ENCODE measurements at places on chromosomes 1 and 21.
A peak's percentile ranks its signal among the peaks of the same experiment; 100 is the strongest.

GRCh38 chr1:76690766-76691165 is 176.5 kb upstream of the ST6GALNAC5 start:
- DNase-seq: peak; percentile 44

- no peak for DNase-seq
Measured at GRCh38 chr21:43855955-43856354, 9.1 kb upstream of the AGPAT3 start.

DNA sequence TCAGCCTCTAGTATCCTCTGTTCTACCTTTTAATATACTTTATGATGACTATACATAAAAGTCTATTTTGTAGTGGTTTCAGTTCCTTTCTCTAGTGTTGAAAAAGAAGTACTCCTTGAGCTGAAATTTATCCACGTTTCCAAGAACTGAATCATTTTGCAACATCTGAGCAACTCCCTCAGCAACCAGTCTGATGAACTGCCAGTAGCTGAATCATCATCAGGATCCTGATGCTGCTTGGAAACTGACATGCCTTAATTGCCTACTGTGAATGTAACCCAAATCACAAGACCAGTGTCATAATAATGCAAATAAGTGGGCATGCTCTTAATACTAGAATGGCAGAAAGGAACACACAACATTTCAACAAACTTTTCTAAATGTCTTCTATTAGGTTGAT is 103.3 kb downstream of the CYYR1 start:
- peak; percentile 85 for DNase-seq

- no peak for DNase-seq
Measured at GRCh38 chr1:207894704-207895103, 16.2 kb downstream of the CD34 start.

- peak; percentile 81 for DNase-seq
Measured at GRCh38 chr1:41041614-41042270, 20.2 kb upstream of the SLFNL1 start.

DNA sequence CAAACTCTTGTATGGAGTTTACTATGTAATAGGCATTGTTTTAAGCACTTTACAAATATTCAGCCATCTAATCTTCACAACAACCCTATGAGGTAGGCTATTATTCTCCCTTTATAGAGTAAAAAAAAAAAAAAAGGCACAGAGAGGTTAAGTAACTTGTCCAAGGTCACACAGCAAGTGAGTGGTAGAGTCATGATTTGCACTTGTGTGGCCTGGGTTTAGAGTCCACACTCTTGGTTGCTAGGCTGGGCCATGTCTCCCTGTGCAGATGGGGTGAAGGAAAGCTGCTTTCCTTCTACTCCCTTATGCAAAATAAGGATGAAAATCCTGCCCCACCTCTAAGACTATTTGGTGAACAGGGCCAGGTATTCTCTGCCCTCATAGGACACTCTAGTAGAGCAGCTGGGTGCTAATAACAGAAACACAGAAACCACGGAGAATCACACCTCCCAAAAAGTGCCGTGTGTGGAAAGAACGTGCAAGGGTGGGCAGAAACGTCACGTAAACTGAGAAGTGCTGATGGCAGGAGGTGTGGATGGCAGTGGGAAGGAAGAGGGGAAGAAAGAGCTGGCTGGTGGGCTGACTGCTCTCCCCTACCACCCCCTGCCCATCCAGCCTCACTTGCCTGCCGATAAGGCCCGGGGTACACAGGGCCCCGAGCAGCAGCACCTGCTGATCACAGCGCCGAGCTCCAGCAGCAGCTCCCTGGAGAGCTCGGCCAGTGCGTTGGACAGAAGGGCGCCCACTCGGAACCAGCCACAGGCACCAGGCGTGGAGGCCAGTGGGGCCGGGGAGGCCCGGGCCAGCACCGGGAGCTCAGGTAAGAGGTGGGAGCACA is 28.3 kb upstream of the VPS13D start:
- no peak for DNase-seq

- peak; percentile 67 for DNase-seq
Measured at GRCh38 chr1:70034403-70034802, 171.0 kb downstream of the LRRC40 start.

DNA sequence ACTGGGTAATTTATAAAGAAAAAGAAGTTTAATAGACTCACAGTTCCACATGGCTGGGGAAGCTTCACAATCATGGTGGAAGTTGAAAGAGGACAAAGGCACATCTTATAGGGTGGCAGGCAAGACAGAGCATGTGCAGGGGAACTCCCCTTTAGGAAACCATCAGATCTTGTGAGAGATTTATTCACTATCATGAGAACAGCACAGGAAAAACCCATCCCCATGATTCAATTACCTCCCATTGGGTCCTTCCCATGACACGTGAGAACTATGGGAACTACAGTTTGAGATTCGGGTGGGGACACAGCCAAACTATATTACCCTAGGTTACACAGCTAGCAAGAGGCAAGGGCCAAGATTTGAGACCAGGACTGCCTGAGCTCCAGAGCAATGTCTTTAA is 30.4 kb upstream of the SOX13 start:
- no peak for DNase-seq

- no peak for DNase-seq
Measured at GRCh38 chr1:197367627-197368026, 99.6 kb downstream of the CRB1 start.

GRCh38 chr1:80893115-80893514 is 907.6 kb upstream of the ADGRL2 start:
- DNase-seq: peak; percentile 44

DNA sequence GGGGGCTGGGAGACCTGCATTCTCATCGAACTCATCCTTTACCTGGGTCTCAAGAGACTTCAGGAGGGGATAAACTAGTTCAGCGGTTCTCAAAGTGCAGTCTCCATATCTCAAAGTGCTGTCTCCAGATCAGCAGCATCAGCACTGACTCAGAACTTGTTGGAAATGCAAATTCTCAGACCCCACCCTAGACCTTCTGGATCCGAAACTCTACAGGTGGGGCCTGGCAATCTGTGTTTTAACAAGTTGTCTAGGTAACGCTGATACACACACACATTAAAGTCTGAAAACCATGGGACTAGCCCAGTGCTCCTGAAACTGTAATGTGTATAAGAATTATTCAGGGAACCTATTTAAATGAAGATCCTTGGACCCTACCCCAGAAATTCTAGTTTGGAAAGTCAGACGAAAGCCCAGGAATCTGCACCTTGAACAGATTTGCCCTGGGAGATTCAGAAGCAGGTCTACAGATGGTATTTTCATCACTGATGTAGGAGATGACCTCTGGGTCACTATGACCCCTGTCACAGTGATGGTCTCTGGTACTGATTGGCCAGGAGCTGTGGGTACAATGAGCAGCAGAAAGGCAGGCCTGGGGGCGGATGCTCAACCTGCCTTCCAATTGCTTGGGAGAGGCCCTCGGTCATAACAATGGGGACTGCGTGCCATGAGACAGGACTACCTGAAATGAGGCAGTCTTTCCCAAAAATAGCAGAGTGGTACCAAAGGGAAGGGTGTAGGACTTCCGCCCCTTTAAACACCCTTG is 127.2 kb downstream of the FAM78B start:
- no peak for DNase-seq

DNA sequence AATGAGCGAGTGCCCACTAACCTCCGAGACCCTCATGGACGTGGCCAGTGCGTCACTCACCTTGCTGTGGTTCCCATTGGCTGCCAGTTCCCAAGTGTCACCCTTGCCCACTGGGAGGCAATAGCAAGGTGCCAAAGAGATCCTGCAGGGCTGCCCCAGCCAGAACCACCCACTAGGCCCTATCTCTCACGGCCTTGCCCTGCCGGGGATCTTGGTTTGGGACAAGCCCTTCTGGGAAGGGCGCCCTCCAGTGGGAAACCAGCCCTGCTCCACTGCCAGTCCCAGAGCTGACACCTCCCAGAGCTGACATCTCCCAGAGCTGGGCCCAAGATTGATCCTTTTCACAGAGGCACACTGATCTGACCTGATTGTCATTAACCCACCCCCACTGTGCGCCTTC is 2.1 kb upstream of the SELENON start:
- DNase-seq: no peak

- no peak for DNase-seq
Measured at GRCh38 chr1:109478806-109479205, 4.9 kb upstream of the ATXN7L2 start.

DNA sequence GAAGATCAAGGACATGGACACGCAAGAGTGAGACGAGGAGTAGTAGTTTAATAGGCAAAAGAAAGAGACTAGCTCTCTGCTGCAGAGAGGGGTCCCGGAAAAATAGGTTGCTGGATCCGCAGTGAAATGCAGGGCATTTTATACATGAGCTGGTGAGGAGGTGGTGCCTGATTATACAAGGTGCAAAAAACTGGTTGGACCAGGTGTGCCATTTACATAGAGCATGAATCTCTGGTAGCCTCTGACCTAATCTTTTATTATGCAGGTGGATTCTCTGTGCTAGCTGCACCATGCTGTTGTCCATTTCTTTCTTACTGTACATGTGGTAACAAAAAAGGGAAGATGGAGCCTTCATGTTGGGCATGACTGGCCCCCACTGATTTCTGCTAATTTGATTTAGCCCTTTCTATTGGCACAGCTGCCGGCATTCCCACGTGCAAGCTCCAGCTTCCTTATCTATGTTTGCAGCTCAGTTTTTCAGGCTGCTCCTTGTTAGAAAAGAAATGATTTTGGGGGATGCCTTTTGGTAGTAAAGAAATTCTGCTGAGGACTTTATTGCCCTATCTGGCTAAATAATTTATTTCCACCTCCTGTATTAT is 548.1 kb downstream of the BRINP3 start:
- DNase-seq: no peak

DNA sequence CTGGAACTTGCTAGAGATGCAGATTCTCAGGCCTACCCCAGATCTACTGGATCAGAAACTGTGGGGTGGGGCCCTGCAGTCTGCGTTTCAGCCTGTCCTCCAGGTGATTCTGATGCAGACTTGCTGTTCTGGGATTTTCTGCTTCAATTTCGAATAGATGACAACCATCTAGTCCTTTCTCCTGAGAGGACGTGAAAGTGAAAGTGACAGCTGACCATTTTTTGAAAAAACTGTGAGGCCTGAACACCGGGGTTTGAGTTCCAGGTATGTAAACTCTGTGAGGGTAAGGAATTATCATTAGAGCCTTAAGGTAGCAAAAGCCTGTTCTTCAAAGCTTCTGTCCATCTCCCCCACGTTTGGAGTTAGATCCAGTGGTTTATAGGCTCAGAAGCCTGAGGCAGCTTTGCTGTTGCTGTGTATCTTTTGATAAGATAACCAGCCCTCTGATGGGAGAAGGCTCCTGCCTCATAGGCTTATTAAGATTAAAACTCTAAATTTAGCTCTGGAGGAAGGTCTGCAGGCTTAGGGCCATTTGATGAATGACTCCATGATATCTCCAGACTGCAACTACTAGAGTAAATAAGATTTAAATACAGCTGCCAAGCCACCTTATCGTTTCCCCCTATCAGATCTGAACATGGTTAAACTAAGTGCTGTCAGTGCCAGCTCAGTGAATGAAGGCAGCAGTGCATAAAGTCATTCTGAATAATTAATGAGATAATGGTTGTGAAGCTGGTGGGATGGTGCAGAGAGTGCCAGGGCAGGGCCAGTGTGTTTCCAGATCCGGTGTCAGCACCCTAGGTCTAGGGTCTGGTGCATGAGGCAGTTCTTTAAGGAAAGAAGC is 335.2 kb downstream of the HHAT start:
- DNase-seq: peak; percentile 93

DNA sequence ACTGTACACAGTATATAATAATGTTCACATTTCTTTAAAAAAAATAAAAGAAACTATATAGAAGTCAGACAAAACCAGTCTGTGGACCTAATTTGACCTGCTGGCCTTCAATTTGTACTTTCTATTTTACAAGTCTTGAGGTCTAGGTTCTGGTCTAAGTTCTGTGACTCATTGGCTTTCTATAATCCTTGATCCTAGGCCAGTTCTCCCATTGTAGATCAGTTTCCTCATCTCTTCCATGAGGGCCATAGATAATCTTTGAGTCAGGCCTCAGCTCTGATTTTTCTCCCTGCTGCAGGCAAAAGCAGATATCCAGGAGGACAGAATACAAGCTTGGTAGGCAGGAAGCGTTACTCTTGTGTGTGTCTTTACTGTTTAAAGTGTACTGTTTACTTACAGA is 603.7 kb upstream of the CAMK1G start:
- peak; percentile 17 for DNase-seq

GRCh38 chr1:85327759-85328158 is 51.3 kb upstream of the BCL10 start:
- DNase-seq: no peak

Measured in amniotic epithelial cell (primary cell).